CD4-positive, alpha-beta T cell treated with Interferon alpha-2 for 1 hour (primary cell): ENCODE measurements at places on chromosomes 11 and 22.
A peak's percentile ranks its signal among the peaks of the same experiment; 100 is the strongest.

DNA sequence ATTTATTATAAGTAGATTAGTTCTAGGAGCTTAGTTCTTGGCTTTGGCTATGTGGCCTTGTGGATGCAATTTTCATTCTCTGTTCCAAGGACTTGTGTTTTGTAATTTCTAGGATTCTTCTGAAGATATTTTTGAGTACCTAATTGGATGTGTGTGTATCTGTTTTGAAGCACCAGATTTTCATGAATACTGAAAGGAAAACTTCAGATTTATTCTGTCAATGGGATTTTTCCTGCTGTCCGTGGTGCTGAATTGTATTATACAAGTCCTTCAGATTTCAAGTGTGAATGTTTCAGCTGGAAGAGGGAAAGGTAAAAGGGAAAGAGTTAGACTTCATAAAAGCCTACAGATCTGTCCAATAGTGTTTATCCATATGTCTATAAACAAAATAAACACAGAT lies 18.2 kb upstream of the SYN3 start:
- DNase-seq = no peak

GRCh38 chr11:34380696-34381095 lies 22.9 kb upstream of the ABTB2 start:
- no peak for DNase-seq

GRCh38 chr11:65226103-65226442 lies 35.7 kb upstream of the POLA2 start:
- no peak for DNase-seq

- peak; percentile 54 for DNase-seq
These were observed at the start of gene VWCE for GRCh38 chr11:61294717-61295595. VWCE (minus strand) TSS chr11:61295316; CDS start chr11:61295037, 279 bp downstream.

DNA sequence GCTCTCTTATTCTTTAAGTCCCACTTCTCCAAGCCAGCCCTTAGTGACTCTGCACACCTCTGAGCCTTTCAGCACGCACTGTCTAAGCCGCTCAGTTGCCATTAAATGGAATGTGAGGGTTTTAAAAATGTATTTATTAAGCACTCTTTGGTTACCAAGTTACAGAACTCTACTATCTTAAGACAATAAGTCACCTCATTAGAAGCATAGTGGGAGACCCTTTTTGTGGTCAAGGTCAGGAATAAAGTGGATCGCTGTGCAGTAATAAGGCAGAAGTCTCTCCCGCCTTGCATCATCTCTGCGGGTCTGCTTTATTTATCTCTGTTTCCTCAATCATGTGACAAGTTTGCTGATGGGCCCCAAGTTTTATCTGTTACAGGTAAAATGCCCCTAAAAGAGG lies 11.9 kb downstream of the SLC25A18 start:
- DNase-seq = no peak

DNA sequence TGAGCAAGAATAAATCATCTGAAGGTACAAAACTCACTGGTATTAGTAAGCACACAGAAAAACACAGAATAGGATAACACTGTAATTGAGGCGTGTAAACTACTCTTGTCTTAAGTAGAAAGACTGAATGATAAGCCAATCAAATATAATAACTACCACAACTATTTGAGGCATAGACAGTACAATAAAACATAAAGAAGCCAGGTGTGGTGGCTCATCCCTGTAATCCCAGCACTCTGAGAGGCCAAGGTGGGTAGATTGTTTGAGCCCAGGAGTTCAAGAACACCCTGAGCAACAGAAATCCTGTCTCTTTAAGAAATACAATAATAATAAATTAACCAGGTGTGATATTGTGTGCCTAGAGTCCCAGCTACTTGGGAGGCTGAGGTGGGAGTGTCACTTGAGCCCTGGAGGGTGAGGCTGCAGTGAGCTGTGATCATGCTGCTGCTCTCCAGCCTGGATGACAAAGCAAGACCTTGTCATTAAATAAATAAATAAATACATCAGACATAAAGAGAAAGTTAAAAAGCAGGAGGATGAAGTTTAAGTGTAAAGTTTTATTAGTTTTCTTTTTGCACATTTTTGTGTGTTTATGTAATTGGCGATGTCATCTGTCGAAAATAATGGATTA lies 390.6 kb downstream of the DYNC2H1 start:
- no peak for DNase-seq

DNA sequence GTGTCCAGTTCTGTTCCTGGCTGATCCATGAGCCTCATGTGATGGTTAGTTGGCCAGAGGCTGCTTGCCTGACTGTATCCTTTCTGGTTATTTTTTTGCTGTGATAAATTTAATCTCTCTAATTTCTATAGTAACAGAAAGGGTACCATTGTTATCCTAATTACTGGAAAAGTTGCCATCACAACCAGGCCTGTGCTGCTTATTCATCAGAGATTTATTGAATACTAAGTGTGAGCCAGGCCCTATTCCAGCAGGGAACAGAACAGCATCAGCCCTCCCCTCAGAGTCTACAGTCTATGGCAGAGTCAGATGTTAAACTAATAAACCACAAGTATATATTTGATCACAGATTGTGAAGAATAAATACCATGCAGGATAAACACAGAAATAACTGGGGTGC lies 86.8 kb downstream of the DEPDC5 start:
- no peak for DNase-seq

DNA sequence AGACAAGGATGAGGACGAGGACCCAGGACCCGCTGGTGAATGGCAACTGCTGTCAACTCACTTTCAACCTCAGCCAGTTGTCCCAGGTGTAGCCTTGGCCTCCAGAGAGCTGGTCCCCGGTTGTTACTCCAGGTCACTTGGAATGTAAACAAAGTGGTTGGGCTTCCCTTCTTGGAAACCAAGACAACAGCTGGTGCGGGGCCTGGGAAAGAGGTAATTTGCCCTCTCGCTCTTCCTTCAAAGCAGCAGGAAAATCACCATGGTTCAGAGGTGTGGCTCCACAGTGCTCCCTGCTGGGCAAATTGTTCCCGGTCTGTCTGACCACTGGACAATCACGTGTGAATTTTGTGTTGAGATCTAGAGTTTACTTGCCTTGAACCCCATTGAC lies 15.0 kb downstream of the SLC1A2 start:
- DNase-seq = no peak

DNA sequence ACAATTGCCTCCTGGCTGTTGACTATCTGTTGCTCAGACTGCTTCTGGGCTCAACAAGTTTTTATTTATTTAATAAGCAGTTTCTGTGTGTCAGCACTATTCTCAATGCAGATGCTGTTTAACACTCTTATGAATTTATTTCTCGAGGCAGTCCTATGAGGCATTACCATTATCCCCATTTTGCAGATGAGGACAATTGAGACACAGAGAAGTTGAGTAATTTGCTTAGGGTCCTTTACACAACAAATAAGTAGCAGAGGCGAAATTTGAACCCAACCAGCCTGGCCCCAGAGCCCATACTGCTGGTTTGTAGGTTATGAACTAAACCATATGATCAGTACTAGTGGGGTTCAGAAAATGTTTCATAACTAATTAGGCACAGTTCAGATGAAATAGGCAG lies 58.7 kb downstream of the APIP start:
- DNase-seq = no peak

DNA sequence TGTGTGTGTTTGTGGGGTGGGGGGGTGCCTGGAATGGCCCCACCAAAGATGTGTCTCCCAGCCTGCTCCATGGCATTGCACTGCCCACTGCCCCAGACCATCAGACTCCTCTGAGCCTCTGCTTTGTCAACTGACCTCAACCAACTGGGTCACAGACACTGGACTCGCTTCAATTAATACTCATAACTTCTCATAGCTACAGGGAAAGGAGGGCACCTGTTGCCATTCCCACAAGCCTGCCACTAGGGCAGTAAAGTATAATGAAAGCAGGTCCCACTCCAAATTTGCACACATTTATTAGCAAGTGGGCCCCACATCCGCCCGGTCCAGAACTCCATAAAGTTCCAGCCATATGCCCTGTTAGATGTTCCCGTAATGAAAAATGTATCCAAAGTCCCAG lies 70.5 kb upstream of the PRDM11 start:
- DNase-seq = no peak

DNA sequence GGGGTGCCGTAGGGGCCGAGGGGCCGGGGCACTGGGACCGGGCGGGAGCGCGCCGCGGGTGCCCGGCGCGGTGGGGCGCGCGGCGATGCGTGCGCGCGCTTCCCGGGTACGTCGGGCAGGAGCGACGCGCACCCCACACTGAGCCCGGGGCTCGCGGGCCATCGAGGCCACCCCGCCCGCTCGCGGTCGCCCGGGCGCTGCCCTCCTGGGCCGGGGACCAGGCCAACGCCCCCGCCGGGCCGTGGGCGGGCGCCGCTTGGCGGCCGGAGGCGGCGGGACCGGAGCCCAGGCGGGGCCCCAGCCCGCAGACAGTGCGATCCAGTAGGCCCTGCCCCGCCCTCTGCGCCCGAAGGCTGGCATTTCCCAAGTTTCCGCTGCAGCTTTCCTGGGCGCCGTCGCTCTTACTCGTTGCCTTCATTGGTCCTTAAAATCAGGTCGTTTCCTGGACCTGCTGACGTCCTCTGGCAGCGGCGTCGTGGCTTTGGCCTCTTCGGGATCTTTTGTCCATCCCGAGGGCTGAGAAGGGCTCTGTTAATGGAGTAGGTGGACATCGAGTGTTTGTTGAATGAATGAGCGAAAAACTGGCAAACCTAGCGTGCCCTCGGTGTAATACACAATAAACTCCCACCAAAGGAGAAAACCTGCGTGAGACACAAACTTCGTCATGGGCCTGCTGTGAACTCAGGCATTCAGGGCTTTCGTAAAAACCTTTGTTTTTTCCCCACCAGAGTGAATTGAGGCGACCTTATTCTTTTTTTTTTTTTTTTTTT lies 638 bp downstream of the PARVA start:
- DNase-seq = peak; percentile 16

GRCh38 chr11:64074239-64074638 lies 38.5 kb downstream of the FLRT1 start:
- peak; percentile 10 for DNase-seq

DNA sequence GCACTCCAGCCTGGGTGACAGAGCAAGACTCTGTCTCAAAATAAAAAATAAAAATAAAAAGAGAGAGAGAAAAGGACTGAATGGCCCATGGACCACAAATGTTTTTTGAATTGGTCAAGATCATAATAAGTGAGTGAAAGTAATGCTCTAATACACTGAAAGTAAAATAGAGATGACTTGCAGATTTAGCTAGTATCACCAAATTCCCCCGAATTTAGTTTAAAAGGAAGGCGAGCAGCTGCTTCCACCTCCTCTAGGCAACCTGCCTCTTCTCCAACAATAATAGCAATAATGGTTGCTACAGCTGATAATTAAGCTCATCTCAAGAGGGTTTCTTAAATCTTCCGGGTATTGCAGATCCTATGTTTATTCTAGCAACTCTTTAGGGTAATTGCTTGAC lies 36.8 kb downstream of the CELF1 start:
- no peak for DNase-seq

DNA sequence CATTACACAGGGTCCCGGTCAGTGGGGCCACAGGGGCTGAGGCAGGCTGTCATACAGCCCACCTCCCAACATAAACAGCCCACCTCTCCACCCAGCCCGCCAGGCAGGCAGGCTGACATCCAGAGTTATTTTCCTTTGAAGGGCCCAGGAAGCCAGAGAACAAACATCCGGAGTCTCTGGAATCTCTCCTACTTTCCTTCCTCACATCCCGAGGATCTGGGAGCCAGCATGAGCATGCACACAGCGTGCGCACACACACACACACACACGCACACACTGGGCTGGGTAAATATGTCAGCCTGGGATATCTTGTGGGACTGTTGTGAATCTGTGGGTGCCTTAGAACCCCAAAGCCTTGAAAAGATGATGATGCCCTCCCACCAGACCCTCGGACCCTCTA lies 55.4 kb downstream of the PDE2A start:
- DNase-seq = no peak

- DNase-seq = no peak
These were observed 994 bp downstream of the TAGLN start for GRCh38 chr11:117199916-117200812.
